ENCODE measurements at places on chromosomes 5 and 9. TPM values are rescaled to one million over a fixed set of nuclear protein-coding genes. Genes with fewer than 3 reads are reported as not detected.

GRCh38 chr5:114296191-114296590, 65.7 kb upstream of the KCNN2 start:
- no peaks in the 10 kb centered on the region for H3K4me1 ChIP-seq
- H3K27ac ChIP-seq = no peak overlapping the region
- H3K36me3 ChIP-seq = no peaks in the 10 kb centered on the region
- DNase-seq = no peak
- H3K4me3 ChIP-seq = no peak overlapping the region

GRCh38 chr5:174307031-174307408, 261.5 kb downstream of the NSG2 start:
- DNase-seq = no peak
- peaks cover 54% of the 10 kb centered on the region for H3K27me3 ChIP-seq
- H3K27ac ChIP-seq = no peak overlapping the region
- no peaks in the 10 kb centered on the region for H3K4me1 ChIP-seq

- no peaks in the 10 kb centered on the region for H3K4me1 ChIP-seq
- no peak for DNase-seq
- peaks cover 4% of the 10 kb centered on the region for H3K27me3 ChIP-seq
- no peaks in the 10 kb centered on the region for H3K36me3 ChIP-seq
- H3K27ac ChIP-seq = no peak overlapping the region
- H3K4me3 ChIP-seq = no peak overlapping the region
Measured at GRCh38 chr5:127335381-127335780, 44.8 kb downstream of the MEGF10 start.

GRCh38 chr9:134222018-134222573, 57.7 kb upstream of the RNU6ATAC start:
- DNase-seq = no peak
- peaks cover 20% of the 10 kb centered on the region for H3K27me3 ChIP-seq
- H3K4me3 ChIP-seq = no peak overlapping the region

DNA sequence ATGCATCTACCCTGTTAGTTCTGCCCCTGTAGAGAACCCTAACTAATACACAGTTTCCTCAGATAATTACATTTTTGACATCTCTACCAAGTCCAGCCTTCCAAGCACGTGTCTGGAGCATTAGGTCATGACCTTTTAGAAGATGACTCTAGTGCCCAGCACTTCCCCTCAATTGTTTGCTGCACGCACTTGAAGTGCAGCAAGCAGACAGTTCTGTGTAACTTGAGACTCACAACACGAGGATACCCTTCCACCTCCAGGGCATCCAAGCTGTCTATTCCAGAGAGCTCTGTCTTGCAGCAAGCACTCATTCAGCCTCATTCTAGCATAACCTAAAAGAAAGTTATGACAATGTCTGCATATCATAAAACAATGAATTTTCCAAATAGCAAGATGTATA, 1410.5 kb upstream of the CDH18 start:
- peaks cover 1% of the 10 kb centered on the region for H3K36me3 ChIP-seq
- H3K27ac ChIP-seq = no peak overlapping the region
- H3K4me1 ChIP-seq = no peaks in the 10 kb centered on the region
- no peaks in the 10 kb centered on the region for H3K27me3 ChIP-seq
- H3K4me3 ChIP-seq = no peak overlapping the region

- H3K4me3 ChIP-seq = no peak overlapping the region
- DNase-seq = no peak
- peaks cover 8% of the 10 kb centered on the region for H3K27me3 ChIP-seq
- peaks cover 9% of the 10 kb centered on the region for H3K4me1 ChIP-seq
Measured at GRCh38 chr5:91503321-91503720, 120.2 kb upstream of the ARRDC3 start.

DNA sequence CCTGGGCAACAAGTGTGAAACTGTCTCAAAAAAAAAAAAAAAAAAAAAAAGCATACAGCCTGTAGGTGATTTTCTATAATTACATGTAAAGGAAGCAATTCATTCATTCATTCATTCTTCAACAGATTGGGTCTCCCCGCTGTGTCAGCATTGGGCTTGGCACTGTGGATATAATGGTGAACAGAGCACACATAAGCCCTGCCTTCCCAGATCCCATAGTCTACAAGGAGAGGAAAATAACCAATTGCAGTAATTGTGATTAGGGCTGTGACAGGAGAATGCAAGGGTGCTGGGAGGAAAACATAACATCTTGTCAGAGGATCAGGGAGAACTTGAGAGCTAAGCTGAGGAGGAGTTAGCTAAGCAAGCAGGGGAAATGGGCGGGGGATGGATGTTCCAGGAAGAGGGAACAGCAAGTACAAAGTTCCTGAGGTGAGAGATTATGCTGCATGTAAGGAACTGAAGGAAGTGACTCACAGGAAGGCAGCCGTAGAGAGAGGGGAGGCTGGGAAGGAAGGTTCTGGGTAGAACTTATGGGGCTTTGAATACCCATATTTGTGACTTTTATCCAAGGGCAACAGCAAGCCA, 24.0 kb upstream of the KLF9 start:
- no peak overlapping the region for H3K27ac ChIP-seq
- peaks cover 7% of the 10 kb centered on the region for H3K27me3 ChIP-seq
- H3K4me1 ChIP-seq = peaks cover 4% of the 10 kb centered on the region
- DNase-seq = no peak
- H3K4me3 ChIP-seq = no peak overlapping the region

- H3K27ac ChIP-seq = no peak overlapping the region
- H3K4me1 ChIP-seq = peaks cover 36% of the 10 kb centered on the region
- peaks cover 3% of the 10 kb centered on the region for H3K27me3 ChIP-seq
- H3K4me3 ChIP-seq = no peak overlapping the region
- no peak for DNase-seq
- H3K36me3 ChIP-seq = peaks cover 2% of the 10 kb centered on the region
Measured at GRCh38 chr5:113199122-113199905, 222.7 kb downstream of the DCP2 start.

DNA sequence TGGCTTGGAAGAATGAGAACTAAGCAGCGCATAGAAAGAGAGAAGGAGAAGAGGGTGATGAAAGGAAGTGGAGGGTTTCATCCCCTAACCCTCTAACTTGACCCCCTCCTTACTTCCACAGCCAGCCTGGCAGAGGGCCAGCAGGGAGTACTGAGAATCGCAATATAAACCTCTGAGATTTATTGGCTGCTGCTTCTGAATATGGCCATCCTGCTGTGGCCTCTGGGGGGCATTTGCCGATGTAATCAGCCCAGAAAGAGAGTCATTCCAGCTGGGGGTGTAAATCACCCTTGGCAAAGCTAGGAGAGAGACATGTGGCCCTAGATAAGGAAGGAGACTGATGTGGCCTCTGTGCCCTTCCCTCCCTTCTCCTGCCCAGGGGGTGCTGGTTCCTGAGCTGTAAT, 960 bp upstream of the GFRA3 start:
- no peak overlapping the region for H3K27ac ChIP-seq
- no peaks in the 10 kb centered on the region for H3K36me3 ChIP-seq
- H3K27me3 ChIP-seq = peaks cover 16% of the 10 kb centered on the region
- DNase-seq = no peak

DNA sequence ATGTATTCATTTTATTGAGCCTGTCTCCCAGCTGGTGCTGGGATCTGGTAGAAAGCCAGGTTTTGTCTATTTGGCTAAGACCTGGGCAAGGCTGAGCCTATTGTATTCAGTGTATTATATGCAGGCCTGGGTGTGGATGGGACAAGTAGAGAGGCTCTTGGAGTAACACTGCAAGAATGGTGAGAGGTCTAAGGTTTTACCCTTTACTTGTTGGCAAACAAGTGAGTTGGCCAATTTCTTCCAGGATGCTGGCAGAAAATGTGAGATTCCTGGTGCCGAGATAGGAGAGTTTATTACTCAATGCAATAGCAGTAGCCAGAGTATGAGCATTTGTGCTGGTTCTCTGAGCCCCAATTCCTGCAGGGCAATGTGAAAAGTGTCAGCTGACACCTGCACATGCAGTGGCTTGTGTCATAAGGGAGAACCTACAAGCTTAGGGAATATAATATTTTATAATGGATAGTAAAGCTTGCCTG, 141.7 kb upstream of the PRLR start:
- H3K27me3 ChIP-seq = no peaks in the 10 kb centered on the region
- H3K4me1 ChIP-seq = peaks cover 10% of the 10 kb centered on the region
- H3K36me3 ChIP-seq = no peaks in the 10 kb centered on the region
- no peak overlapping the region for H3K4me3 ChIP-seq
- no peak for DNase-seq

- H3K27ac ChIP-seq = no peak overlapping the region
- no peaks in the 10 kb centered on the region for H3K36me3 ChIP-seq
- DNase-seq = no peak
- H3K27me3 ChIP-seq = peaks cover 34% of the 10 kb centered on the region
- peaks cover 3% of the 10 kb centered on the region for H3K4me1 ChIP-seq
Measured at GRCh38 chr5:158886086-158886485, 213.6 kb downstream of the EBF1 start.

GRCh38 chr5:114325541-114325940, 36.3 kb upstream of the KCNN2 start:
- H3K27me3 ChIP-seq = peaks cover 3% of the 10 kb centered on the region
- DNase-seq = no peak
- no peak overlapping the region for H3K27ac ChIP-seq
- no peaks in the 10 kb centered on the region for H3K4me1 ChIP-seq
- no peaks in the 10 kb centered on the region for H3K36me3 ChIP-seq

GRCh38 chr5:128199104-128199503, 115.5 kb downstream of the SLC12A2 start:
- peaks cover 11% of the 10 kb centered on the region for H3K27me3 ChIP-seq
- no peak for DNase-seq
- H3K27ac ChIP-seq = no peak overlapping the region
- peaks cover 14% of the 10 kb centered on the region for H3K4me1 ChIP-seq
- no peak overlapping the region for H3K4me3 ChIP-seq

DNA sequence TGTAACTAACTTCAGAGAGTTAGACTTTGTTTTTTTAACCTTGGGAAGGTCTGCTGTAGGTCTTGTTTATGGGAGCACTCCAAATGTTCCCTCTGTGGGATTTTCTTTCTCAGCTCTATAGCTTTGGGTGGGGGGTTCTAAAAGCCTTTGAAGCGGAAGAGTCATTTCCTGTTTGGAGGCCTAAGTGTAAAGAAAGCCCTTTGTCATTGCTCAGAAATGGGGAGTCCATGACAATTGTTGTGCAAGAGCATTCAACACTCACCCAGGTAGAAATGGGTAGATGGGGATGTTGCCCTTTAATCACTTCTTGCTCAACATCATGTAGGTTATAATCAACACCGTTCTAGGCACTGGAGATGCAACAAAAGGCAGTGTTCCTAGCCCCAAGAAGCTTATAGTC, 30.3 kb upstream of the MAST4 start:
- no peak overlapping the region for H3K4me3 ChIP-seq
- H3K27me3 ChIP-seq = peaks cover 13% of the 10 kb centered on the region
- no peaks in the 10 kb centered on the region for H3K36me3 ChIP-seq
- no peak overlapping the region for H3K27ac ChIP-seq
- H3K4me1 ChIP-seq = no peaks in the 10 kb centered on the region
- no peak for DNase-seq

GRCh38 chr9:78035383-78035993, 3.9 kb upstream of the GNAQ start:
- no peak overlapping the region for H3K4me3 ChIP-seq
- peaks cover 24% of the 10 kb centered on the region for H3K4me1 ChIP-seq
- DNase-seq = peak; percentile 17
- H3K27me3 ChIP-seq = peaks cover 3% of the 10 kb centered on the region
- H3K36me3 ChIP-seq = no peaks in the 10 kb centered on the region

GRCh38 chr5:123344816-123345426, 78.3 kb downstream of the CEP120 start:
- no peak overlapping the region for H3K4me3 ChIP-seq
- H3K27me3 ChIP-seq = no peaks in the 10 kb centered on the region
- DNase-seq = no peak
- no peak overlapping the region for H3K27ac ChIP-seq
- peaks cover 6% of the 10 kb centered on the region for H3K36me3 ChIP-seq
- no peaks in the 10 kb centered on the region for H3K4me1 ChIP-seq

- DNase-seq = no peak
- no peaks in the 10 kb centered on the region for H3K4me1 ChIP-seq
- H3K36me3 ChIP-seq = no peaks in the 10 kb centered on the region
- no peak overlapping the region for H3K4me3 ChIP-seq
Measured at GRCh38 chr5:51621156-51621555, 237.9 kb downstream of the ISL1 start.

C1QTNF2 gene
- total RNA-seq = 0.11 TPM

PCDHGA7 gene
- 0.41 TPM for total RNA-seq

ZNF454 gene
- 0.36 TPM for total RNA-seq

GFI1B gene
- not detected for total RNA-seq

RNF44 gene
- 156 TPM for total RNA-seq

C5orf52 gene
- not detected for total RNA-seq

CSF1R gene
- not detected for total RNA-seq

GFRA3 gene
- total RNA-seq = 24.4 TPM
